ENCODE measurements at places on chromosomes 4 and X.

DNA sequence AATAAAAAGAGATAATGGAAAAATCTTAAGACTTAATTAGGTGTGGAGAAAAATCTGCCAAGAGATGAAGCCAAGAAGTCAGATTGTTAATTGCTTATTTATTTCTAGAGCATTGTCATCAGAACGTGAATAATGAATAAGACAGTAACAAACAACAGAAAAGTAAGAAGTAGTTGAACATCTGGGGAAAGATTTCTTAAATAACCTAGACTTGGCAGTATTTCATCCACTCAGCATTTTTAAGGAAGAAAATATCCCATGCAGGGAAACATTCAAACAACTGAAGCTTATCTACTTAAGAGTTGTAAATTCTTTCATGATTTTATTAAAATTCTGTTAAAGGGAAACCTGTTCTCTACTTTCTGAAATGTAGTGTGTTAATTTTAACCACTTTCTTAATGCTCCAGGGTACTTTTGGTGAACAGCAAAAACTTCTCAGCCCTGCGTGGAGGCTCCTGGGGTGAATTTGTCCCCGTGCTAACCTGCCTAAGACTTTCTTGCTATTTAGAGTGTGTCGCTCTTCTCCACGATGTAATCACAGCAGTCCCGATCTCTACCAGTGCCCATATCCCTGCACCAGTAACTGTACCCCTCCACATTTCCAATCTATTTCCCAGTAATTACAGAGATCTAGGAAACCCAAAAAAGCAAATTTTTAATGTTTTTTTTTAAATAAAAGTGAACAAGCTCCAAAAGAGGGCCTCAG, 124.6 kb downstream of the CORIN start:
- no peak for DNase-seq

GRCh38 chr4:126028876-126029275, 714.1 kb downstream of the FAT4 start:
- no peak for DNase-seq

DNA sequence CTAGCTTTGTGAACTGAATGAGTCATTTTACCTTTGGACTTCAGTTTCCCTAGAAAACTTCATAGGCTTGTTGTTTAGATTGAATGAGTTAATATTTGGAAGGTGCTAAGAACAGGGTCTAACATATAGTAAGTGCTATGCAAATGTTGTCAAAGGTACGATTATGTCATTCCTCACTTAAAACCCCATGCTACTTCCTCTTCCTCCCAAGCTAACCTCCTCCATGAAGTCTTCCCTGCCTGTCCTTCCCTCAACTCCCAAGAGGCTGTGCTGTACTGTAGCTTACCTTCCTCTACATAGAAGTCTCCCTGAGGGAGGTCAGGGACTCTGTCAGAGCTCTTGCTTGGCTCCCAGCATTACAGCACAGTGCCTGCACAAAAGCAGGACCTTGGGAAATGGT, 103.4 kb upstream of the PJA1 start:
- no peak for DNase-seq

GRCh38 chr4:137451172-137451825, 81.0 kb downstream of the PCDH18 start:
- no peak for DNase-seq

GRCh38 chrX:97155816-97156215, 272.1 kb downstream of the RPA4 start:
- no peak for DNase-seq

DNA sequence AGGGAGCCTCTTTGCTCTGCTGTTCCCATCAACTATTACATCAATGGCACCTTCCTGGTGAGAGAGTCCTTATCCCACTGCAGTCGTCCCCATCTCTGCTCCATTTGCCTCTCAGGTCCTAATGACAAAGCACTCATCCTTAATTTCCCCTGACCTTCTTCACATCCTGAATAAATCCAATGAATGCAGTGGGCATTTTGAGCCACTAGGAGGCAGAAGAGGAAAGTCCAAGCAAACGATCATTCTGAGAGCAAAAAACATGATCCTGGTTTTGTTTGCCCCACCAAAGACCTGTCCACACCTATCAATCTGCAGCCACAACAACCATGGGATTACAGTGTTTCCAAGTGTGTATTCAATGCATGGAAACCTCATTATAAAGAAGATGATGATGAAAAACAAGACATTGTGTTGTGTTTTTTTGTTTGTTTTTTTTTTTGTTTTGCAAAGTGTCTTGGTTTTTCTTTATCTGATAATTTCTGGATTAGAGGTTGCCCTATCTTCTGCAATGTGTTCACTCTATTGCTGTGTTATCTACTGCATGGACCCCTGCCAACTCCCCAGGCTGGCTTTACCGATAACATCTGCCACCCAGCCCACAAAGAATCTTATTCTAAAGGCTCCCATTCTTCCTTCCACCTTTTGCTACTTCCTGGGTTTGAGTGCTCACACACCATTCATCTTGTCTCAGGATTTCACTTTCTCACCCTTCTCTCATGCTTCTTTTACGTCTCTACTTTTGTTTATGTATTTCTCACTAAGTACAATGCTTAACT, 207.2 kb downstream of the NLGN4X start:
- no peak for DNase-seq

DNA sequence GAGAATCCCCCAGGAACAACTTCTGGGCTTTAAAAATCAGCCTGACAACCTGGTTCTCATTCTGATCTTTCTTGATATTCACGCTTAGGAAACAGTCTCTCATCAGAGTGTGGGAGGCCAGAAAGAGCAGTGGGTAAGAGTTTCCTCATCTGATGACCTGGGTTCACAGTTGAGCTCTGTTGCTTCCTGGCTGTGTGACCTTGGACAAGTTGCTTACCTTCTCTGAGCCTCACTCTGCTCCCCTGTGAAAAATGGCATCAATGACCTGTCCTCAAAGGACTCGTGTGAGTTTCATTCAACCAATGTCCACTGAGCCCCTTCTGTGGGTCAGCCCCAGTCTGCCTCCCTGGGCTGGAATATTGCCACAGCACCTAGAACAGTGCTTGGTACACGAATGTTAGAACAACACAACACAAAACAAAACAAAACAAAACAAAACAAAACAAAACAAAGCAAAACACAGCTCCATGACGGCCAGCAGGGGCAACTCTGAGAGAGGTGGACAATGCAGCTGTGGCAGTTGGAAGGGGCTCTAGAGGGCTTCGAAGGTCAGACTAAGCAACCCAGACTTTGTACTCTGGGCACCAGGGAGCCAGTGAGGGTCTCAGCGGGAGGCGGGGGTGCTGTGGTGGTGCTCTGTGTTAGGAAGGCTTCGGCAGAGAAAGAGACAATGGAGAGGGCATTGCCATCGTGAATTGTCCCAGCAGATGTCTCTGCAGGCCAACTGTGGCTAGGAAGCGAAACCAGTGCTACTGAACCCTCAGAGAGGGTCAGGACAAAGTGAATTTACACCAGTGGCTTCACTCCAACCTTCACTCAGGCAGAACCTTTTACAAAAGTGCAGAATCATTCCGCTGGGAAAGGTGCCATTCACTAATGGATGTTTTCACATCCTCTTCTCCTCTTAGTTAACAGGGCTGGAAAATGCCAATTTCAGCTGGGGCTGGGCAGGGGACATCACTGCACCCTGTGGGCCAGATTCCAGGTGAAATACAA, 14.3 kb upstream of the C4orf50 start:
- no peak for DNase-seq

DNA sequence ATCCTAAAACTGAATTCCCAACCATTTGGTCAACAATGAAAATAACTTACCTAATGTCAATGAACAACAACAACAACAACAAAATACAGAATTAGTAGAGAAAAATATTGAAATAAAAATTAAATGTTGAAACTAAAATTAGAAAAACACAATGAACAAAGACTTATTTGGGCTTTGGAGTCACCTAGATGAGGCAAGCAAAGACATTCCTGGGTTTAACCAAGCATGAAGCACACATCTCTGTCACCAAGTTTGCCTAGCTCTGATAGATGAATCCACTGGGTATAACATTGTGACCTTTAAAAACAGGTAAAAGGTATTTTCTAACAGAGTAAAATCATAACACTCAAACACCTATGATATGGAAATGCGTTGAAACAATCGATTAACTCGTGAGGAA, 13.2 kb upstream of the SYTL5 start:
- DNase-seq, result no peak

- no peak for DNase-seq
Measured at GRCh38 chr4:41506130-41506529, 31.8 kb upstream of the LIMCH1 start.

DNA sequence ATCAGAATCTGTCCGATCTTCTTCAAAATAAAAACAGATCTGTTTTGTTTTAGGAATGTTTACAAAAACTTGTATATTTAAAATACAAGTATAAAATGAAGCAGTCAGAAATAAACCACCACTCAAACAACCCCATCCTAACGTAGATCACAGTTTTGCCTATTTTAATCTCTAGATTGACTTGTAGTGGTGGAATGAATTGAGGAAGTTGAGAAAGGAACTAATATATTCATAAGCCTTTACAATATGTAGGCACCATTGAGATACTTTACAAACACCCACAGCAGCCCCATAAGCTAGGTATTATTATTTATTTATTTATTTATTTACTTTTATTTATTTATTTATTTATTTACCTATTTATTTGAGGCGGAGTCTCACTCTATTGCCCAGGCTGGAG, 52.3 kb upstream of the KLF3 start:
- no peak for DNase-seq

GRCh38 chrX:128897621-128898020, 625.7 kb downstream of the SMARCA1 start:
- DNase-seq, result no peak

GRCh38 chr4:114277690-114278089, 298.2 kb upstream of the ARSJ start:
- no peak for DNase-seq

GRCh38 chr4:109495514-109495913, 61.9 kb downstream of the SEC24B start:
- DNase-seq, result no peak

GRCh38 chrX:75118296-75118695, 37.8 kb downstream of the ABCB7 start:
- no peak for DNase-seq

DNA sequence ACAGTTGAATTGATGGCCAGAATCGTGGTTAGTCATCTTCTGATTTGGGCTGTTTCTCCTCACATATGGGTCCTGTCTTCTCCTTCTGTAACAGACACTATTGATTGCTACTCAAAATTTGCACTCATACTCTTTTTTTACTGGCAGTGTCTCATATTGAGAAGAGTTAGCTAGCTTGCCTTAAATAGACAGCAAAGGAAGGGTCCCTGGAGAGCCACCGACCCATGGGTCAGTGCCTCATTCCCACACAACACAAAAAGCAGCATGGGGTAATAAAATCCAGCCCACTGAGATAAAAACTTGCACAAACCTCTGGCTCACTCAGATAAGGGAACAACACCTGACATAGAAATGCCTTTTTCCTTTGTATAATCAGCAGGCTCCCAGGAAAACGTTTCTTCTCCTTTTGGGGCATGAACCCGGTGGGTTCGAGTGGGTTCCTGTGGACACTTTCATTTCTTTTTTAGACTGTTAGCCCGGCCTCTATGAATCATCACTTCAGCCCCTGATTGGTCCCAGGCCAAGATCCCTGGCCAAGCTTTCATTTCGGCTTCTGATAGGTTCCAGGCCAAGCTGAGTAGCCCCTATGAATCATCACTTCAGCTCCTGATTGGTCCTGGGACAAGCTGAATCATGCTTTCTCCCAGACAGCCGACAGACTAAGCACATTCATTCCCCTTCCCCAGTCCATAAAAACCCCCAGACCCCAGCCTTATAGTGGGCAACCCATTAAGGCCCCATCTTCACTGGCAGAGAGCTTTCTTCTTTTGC, 408.1 kb downstream of the DCAF12L2 start:
- no peak for DNase-seq

GRCh38 chr4:88746206-88746605, 48.6 kb upstream of the NAP1L5 start:
- no peak for DNase-seq

Measured in central memory CD4-positive, alpha-beta T cell (primary cell).